ENCODE measurements at places on chromosomes 2 and 18. TPM values are rescaled to one million over a fixed set of nuclear protein-coding genes. Genes with fewer than 3 reads are reported as not detected.

GRCh38 chr18:22115573-22115972 is 53.8 kb upstream of the GATA6 start:
- DNase-seq = peak; percentile 54
- no peaks in the 10 kb centered on the region for H3K36me3 ChIP-seq
- no peak overlapping the region for H3K4me3 ChIP-seq
- peaks cover 9% of the 10 kb centered on the region for H3K4me1 ChIP-seq
- no peaks in the 10 kb centered on the region for H3K27me3 ChIP-seq

- H3K27ac ChIP-seq = no peak overlapping the region
- no peaks in the 10 kb centered on the region for H3K27me3 ChIP-seq
- DNase-seq = peak; percentile 61
- peak overlapping the region; percentile 97 for H3K4me3 ChIP-seq
Measured at GRCh38 chr2:46913471-46914381, 1.9 kb downstream of the MCFD2 start.

ZBTB7C gene
- total RNA-seq = 0.41 TPM

DNA sequence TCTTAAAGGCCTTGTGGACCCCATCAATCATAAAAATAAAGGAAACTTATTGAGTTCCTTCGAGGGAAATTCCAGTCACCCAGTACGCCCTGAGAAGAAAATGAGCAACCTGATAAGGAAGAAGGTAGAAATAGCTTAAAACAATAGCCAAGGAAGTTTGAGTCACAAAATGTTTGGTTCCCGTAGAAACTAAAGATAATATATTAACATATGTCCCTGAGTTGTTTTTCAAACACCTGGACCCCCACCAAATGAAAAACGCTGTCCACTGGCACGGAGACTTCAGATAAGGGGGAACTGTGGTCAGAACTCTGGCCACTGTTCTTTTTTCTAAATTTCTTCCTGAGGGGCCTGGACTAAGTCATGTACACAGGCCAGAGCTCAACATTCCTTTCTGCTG is 669.1 kb downstream of the ADCYAP1 start:
- H3K27ac ChIP-seq = no peak overlapping the region
- H3K4me3 ChIP-seq = no peak overlapping the region
- H3K36me3 ChIP-seq = no peaks in the 10 kb centered on the region
- H3K27me3 ChIP-seq = peaks cover 59% of the 10 kb centered on the region
- H3K4me1 ChIP-seq = no peaks in the 10 kb centered on the region

TMEM182 gene
- 5.6 TPM for total RNA-seq

DNA sequence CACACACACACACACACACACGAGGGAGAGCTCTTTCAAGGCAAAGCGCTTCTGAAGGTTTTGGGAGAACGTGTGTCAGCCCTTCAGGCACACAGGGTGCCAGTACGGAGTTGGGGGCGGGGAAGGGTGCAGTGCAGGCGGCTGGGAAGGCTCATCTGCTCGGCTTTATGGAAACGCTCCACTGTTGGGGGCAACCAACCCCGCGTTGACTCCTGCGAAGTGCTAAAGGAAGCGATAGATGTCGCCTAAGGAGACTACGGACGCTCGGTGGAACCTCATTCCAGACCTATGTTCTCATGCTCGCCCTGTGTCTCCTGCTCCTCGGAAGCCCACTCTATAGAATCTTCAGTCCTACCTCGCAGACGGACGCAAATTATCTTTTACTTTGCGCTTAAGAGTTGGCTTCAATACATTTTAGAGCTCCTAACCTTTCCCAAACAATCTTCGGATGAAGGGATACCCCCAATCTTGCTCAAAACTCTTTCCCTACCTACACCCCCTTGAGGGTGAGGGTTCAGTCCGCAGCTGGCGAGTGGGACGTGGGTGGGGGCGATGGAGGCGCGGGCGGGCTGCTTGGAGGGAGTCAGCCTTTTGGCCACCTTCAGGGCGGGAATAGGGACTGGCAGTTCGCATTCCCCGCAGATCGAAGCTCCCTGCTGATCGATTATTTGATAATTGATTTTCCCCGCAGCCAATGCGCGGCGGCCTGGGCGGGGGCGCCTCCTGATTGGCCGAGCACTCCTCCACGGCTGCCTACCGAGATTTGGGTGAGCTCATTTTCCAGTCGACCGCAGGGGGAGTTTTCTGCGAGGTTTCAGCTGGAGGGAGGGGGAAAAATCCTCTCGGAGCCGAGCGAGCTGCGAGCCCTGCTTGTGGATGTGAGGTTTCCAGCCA is 1.9 kb upstream of the MEIS1 start:
- peaks cover 37% of the 10 kb centered on the region for H3K27me3 ChIP-seq
- peak overlapping the region; percentile 97 for H3K4me3 ChIP-seq
- peak overlapping the region; percentile 89 for H3K27ac ChIP-seq
- H3K4me1 ChIP-seq = peaks cover 7% of the 10 kb centered on the region
- peak; percentile 96 for DNase-seq

GRCh38 chr2:164565359-164565758 is 55.9 kb downstream of the GRB14 start:
- H3K27me3 ChIP-seq = no peaks in the 10 kb centered on the region
- no peak overlapping the region for H3K27ac ChIP-seq
- H3K36me3 ChIP-seq = no peaks in the 10 kb centered on the region
- no peak overlapping the region for H3K4me3 ChIP-seq
- no peak for DNase-seq

- H3K4me1 ChIP-seq = no peaks in the 10 kb centered on the region
- H3K27me3 ChIP-seq = no peaks in the 10 kb centered on the region
- peaks cover 39% of the 10 kb centered on the region for H3K36me3 ChIP-seq
Measured at GRCh38 chr2:207747653-207748560, 21.8 kb downstream of the FZD5 start.

CRACDL gene
- 0.27 TPM for total RNA-seq

CROCC2 gene
- total RNA-seq = not detected

DNA sequence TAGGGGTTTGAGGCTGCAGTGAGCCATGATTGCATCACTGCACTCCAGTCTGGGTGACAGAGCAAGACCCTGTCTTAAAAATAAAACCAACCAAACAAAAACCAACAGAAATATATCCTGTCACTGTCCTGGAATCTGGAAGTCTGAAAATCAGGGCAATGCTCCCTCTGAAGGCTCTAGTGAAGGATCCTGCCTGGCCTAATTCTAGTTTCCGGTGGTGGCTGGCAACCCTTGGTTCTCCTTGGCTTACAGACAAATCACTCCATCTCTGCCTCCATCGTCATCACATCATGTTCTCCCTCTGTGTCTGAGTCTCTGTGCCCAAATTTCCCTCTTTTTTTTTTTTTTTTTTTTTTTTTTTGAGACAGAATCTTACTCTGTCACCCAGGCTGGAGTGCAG is 15.9 kb upstream of the VPS4B start:
- H3K4me3 ChIP-seq = no peak overlapping the region
- no peak for DNase-seq
- no peaks in the 10 kb centered on the region for H3K27me3 ChIP-seq
- no peaks in the 10 kb centered on the region for H3K36me3 ChIP-seq
- H3K4me1 ChIP-seq = no peaks in the 10 kb centered on the region

GRCh38 chr2:168708080-168708479 is 94.4 kb upstream of the NOSTRIN start:
- peaks cover 3% of the 10 kb centered on the region for H3K36me3 ChIP-seq
- H3K27ac ChIP-seq = no peak overlapping the region
- no peaks in the 10 kb centered on the region for H3K27me3 ChIP-seq
- DNase-seq = no peak
- H3K4me1 ChIP-seq = no peaks in the 10 kb centered on the region

- peak overlapping the region; percentile 94 for H3K27ac ChIP-seq
- peaks cover 16% of the 10 kb centered on the region for H3K4me1 ChIP-seq
- H3K27me3 ChIP-seq = no peaks in the 10 kb centered on the region
Measured at GRCh38 chr2:207256476-207257207, 90.9 kb upstream of the KLF7 start.

- no peak overlapping the region for H3K4me3 ChIP-seq
- H3K27ac ChIP-seq = no peak overlapping the region
- no peaks in the 10 kb centered on the region for H3K4me1 ChIP-seq
- no peaks in the 10 kb centered on the region for H3K36me3 ChIP-seq
- no peaks in the 10 kb centered on the region for H3K27me3 ChIP-seq
Measured at GRCh38 chr2:82650038-82650437, 1809.0 kb downstream of the SUCLG1 start.

DNA sequence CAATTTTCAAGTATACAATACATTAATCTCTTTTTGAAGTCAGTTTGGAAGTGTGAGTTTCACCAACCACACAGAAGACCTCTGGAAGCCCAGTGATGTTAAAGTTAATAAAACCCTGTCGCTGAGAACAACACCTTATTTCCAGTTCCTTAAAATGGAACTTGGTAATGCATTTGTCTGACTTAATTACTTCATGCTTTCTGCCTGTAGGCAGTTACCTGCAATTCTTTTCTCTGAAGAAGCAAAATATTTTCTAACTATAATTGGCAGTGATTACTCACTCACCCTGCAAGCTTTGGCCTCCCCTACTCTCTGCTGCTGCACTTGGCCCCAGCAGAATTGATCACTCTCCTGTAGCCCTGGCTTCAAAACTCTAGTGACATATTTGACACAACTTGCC is 81.5 kb downstream of the TXNL1 start:
- no peaks in the 10 kb centered on the region for H3K36me3 ChIP-seq
- no peak for DNase-seq
- no peak overlapping the region for H3K4me3 ChIP-seq
- no peak overlapping the region for H3K27ac ChIP-seq
- no peaks in the 10 kb centered on the region for H3K27me3 ChIP-seq

DNA sequence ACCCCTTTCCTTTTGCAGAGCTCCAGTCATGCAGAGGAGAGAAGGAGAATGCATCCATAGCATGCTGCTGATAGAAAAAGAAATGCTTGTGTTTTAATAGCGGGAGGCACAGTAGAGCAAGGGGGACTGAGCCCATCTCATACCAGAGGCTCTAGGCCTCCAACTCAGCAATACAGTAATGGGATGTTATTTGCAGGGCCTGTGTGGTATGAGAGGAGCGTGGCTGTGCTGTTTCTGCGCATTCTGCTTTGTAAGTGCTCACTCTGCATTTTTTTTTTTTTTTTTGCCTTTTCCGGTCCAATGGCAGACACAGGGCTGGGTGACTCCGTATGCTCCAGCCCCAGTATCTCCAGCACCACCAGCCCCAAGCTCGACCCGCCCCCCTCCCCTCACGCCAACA is 200.0 kb downstream of the GBX2 start:
- DNase-seq = no peak
- H3K27me3 ChIP-seq = no peaks in the 10 kb centered on the region
- H3K27ac ChIP-seq = no peak overlapping the region
- no peak overlapping the region for H3K4me3 ChIP-seq
- no peaks in the 10 kb centered on the region for H3K4me1 ChIP-seq

TMX3 gene
- total RNA-seq = 50.7 TPM

RAX gene
- not detected for total RNA-seq

GRCh38 chr2:57190007-57190406 is 856.6 kb upstream of the VRK2 start:
- no peaks in the 10 kb centered on the region for H3K36me3 ChIP-seq
- no peaks in the 10 kb centered on the region for H3K27me3 ChIP-seq
- no peak overlapping the region for H3K27ac ChIP-seq
- DNase-seq = no peak

DNA sequence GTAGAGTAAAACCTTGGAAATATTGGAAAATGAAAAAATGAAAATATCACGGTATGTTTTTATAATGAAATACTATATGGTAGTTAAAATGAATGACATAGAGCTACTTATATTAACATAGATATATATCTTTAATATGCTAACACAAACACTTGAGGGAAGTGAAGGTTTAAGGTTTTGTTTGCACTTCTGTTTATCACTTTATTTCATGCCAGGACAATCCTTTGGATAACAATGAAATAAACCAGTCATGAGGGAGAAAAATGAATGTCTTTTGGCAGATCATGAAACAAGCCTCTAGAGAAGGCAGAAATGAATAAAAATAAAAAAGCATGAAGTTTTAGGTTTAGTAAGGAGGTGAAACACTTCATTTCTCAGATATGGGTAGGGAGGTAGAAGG is 89.9 kb downstream of the BAZ2B start:
- H3K27me3 ChIP-seq = no peaks in the 10 kb centered on the region
- H3K4me1 ChIP-seq = no peaks in the 10 kb centered on the region
- no peak overlapping the region for H3K27ac ChIP-seq
- no peak overlapping the region for H3K4me3 ChIP-seq
- DNase-seq = no peak

GRCh38 chr2:65383541-65384488 is 48.6 kb downstream of the SPRED2 start:
- H3K27me3 ChIP-seq = no peaks in the 10 kb centered on the region
- H3K36me3 ChIP-seq = peaks cover 37% of the 10 kb centered on the region
- DNase-seq = peak; percentile 50
- no peak overlapping the region for H3K4me3 ChIP-seq

POTEJ gene
- not detected for total RNA-seq

GRCh38 chr2:104332731-104333130 is 521.2 kb upstream of the POU3F3 start:
- DNase-seq = peak; percentile 51
- no peak overlapping the region for H3K27ac ChIP-seq
- H3K27me3 ChIP-seq = no peaks in the 10 kb centered on the region

GRCh38 chr18:25650201-25650941 is 298.4 kb upstream of the ZNF521 start:
- H3K27me3 ChIP-seq = no peaks in the 10 kb centered on the region
- peaks cover 10% of the 10 kb centered on the region for H3K4me1 ChIP-seq

GRCh38 chr2:14424478-14425390 is 207.8 kb upstream of the LRATD1 start:
- no peaks in the 10 kb centered on the region for H3K27me3 ChIP-seq
- H3K4me1 ChIP-seq = no peaks in the 10 kb centered on the region
- no peak overlapping the region for H3K4me3 ChIP-seq
- H3K36me3 ChIP-seq = no peaks in the 10 kb centered on the region

PROKR1 gene
- 3.8 TPM for total RNA-seq

CYRIA gene
- 2.5 TPM for total RNA-seq

DNA sequence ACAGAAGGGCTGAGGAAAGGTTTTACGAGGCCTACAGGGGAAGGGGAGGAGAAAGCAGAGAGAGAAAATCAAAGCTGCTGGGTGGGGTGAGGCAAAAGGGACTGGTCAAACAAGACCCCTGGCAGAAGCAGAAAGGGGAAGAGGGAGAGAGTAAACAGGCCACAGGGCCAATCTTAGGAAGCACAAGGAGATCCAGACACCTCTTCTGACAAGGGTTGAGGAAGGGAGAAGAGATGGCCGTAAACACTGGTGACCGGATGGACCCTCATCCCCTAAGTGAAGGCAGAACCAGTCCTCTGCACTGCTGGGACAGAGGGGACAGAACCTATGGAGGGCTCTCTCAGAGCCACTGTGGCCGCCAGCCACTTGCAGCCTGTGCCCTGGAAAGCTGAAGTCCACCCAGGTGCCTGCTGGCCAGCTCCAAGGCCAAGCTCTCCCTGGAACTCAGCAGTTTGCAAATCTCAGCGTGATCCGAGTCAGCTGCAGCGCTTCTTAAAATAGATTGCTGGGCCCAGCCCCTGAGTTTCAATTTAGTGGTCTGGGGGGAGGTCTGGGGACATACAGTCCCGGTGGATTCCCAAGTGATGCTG is 108.8 kb downstream of the TMEM163 start:
- H3K4me1 ChIP-seq = no peaks in the 10 kb centered on the region
- no peak overlapping the region for H3K4me3 ChIP-seq
- no peaks in the 10 kb centered on the region for H3K36me3 ChIP-seq

GRCh38 chr2:61538920-61539520 is 864 bp upstream of the XPO1 start:
- peak overlapping the region; percentile 98 for H3K27ac ChIP-seq
- peak overlapping the region; percentile 80 for H3K4me3 ChIP-seq
- H3K4me1 ChIP-seq = peaks cover 4% of the 10 kb centered on the region

Measured in endodermal cell (in vitro differentiated cells).